NCI-H1417 (cell line): ENCODE measurements at places on chromosomes 16 and 17.

DNA sequence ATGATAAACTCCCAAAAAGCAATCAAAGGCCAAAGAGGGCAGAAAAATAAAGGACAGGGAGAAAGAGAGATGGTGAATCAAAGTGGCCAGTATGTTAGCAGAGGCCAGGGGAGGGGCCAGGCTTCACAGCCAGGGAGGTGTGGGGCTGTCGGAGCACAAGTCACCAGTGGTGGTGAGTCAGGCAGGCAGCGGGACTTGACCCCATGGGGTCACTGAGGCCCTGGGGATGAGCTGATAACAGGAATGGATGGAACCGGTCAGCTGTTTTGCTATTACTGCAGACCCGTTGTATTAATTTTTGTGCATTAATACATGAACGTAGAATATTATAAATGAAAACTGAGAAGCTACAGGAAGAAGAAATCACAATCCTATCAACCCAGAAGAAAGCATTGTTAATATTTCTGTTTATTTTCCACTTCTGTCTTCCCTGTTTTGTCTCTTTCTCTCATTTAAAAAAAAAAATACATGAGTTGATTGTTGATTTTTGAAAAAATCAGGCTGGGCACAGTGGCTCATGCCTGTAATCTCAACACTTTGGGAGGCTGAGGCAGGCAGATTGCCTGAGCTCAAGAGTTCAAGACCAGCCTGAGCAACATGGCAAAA is 106.9 kb downstream of the SOCS1 start:
- DNase-seq = no peak

GRCh38 chr17:9817086-9817485 is 4.8 kb downstream of the GSG1L2 start:
- peak; percentile 0 for DNase-seq

- DNase-seq = no peak
Observed at GRCh38 chr16:71536752-71537499, 10.7 kb downstream of the CHST4 start.

DNA sequence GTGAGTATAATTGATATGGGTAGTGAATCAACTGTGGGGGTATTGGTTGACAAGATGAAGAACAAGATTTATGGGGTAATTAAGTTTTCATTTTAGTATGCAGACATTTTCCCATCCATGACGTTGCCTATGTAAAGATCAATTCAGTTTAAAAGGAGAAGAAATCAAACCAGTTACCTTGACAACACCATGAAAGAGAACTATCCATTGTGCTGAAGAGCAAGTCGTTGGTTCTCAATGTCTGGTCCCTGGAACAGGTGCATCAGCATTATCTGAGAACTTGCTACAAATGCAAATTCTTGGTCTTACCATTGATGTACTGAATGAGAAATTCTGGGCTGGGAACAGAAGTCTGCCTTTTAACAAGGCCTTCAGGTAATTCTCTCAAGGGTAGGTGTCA is 801 bp upstream of the OR4D2 start:
- no peak for DNase-seq

DNA sequence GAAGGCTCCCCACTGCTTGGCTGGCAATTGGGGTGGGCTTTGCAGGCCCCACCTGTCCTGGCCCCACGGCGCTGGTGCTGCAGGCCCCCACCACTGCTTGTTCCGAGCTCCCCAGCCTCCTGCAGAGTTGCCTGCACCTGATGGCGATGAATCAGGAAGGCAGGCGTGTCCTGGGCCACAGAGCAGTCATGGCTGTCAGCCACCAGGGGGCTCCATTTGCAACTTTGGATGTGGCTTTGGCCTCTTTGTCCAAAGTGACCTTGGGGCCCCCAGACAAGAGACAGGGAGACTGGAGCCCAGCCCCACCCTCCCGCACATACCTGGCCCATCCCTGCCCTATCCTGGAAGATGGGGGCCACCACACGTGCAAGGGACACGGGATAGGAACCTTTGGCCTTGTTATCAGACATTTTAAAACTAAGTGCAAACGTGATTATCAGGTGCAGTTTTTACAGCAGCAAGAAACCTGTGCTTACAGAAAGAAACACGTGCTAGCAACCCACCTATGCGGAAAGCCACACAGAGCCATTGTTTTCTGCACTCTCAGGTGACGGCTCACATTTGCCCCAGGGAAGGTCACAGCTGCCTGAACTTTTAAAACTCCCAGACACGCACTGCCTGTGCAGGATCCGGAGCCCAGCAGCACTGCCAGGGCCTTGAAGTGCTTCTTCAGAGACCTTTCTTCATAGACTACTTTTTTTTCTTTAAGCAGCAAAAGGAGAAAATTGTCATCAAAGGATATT is at the start of gene DNASE1:
DNASE1 (plus strand) TSS at position 443 of the 743 bp plus-strand sequence. CDS start 683 bp downstream, outside the sequence.
- DNase-seq = peak; percentile 43

DNA sequence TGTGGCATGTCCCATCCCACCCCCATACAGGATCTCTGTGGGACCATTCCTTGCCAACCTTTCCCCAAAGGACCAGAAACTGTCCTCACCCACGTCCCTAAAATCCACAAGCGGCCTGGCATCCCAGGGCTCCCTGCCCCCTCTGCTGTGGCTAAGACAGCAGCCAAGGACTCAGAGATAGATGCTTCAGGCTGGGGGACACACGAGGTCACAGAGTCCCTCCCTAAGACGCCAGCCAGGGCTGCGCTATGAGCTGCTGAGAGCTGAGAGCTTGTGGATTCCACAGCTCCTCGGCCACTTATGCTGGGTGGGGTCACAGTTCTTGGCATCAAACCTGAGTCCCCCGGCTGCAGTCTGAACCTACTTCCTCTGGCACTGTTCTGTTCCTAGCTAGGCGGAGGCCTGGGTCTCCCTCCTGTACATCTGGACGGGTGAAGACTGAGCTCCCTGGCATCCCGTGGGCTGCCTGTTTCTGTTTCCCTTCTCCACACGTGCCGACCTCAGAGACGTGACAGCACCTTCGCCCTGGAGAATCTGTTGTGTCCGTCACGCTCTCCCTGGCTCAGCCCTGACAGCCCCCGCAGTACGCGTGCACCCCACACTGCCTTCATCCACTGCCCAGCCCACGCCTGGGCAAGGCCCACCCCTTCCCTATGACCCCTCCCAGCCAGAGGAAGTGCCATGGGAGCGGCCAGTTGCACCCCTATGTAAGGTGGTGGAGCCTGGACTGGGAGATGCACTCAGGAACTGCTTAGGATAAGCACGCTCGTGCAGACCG is 61.2 kb downstream of the ENGASE start:
- DNase-seq = no peak

GRCh38 chr17:38728290-38728831 is 1.8 kb upstream of the CISD3 start:
- DNase-seq = no peak

DNA sequence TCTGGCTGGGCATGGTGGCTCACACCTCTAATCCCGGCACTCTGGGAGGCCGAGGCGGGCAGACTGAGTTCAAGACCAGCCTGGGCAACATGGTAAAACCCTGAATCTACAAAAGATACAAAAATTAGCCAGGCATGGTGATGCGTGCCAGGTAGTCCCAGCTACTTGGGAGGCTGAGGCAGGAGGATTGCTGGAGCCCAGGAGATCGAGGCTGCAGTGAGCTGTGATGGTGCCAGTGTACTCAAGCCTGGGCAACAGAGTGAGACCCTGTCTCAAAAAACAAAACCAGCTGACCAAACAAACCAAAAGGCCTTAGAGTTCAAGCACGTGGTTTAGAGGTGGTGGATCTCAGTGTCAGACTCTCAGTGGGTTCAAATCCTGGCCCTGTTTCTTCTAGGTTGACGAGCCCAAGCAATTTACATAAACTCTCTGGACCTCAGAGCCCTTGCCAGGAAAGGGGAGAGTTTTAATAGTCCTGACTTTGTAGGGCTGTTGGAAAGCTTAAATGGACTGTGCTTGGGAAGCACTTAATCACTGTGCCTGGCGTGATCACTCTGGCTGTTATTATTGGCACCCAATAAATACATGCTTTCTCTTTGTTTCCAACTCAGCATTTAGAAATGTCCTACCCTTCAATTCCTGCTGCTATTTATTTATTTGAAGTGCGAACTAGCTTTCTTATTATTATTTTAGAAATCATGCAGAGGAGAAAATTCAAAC is 44.7 kb downstream of the ABCC1 start:
- DNase-seq = no peak

DNA sequence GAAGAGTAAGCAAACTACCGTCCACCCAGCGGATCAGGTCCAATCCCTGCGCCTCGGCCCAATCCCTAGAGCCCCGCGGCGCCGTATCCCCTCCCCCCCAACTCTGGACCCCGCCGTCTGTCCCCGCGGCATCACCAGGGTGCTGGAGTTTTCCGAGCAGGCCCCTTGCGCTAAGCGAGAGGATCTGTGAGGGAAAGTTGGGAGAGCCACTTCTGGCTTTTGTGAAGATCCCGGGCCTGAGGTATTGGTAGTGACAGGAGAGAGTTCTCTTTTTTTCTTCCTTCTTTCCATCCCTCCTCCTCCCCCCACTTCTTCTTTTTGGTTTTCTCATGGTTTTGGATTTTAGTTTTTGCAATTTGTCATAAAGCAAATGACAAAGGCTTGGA is 3.5 kb upstream of the DLX4 start:
- no peak for DNase-seq

- DNase-seq = peak; percentile 17
Observed at GRCh38 chr16:72992142-72992601, 55.8 kb downstream of the ZFHX3 start.

- peak; percentile 92 for DNase-seq
Observed at GRCh38 chr16:81035398-81035974, at the start of gene ATMIN. TSS of gene ATMIN (plus strand) at chr16:81035842. CDS start at chr16:81035871, 29 bp downstream.

DNA sequence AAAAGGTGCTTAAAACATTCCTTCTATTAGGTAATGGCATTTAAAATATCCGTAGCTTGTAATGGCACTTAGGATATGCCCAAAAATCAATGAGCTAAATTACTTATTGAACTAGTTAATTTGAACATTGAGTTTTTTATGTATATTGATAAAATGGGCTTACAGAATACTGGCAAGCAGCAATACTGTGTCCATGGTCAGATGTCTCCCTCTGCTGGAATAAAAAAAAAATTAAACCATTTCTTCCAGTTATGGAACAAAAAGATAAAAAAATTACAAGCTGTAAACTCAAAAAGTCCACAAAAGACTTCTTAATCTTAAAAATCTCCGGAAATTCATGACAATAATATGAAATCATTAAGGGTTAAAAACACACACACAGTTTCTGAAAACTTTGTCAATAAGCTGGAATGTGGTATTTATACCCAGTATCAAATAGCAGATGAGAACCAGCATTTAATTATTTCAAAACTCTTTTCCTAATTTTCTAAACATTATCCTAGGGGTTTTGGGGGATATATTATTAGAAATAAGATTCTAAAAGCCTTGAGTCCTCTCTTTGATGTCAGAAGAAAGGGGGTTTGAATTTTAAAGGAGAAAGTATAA is 21.5 kb upstream of the PSMD7 start:
- peak; percentile 0 for DNase-seq

GRCh38 chr17:53499277-53499676 is 323.4 kb upstream of the KIF2B start:
- DNase-seq = no peak

DNA sequence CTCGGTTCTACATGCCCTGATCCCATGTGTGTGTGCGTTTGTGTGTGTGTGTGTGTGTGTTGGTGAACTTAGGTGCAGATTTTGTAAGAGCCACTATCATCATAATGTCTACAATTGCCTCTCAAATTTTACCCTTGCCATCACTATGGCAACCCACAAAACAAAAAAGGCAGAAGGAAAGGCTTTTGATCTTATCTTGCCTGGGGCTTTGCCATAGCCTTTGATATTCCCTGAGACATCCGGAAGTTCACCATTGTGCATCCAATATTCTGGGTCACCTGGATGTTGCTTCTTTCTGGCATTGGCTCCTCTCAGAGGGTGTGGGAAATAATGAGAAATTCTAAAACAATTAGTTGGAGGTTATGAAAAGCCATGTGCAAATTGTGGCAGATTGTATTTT is 114.7 kb downstream of the HAPSTR1 start:
- no peak for DNase-seq

DNA sequence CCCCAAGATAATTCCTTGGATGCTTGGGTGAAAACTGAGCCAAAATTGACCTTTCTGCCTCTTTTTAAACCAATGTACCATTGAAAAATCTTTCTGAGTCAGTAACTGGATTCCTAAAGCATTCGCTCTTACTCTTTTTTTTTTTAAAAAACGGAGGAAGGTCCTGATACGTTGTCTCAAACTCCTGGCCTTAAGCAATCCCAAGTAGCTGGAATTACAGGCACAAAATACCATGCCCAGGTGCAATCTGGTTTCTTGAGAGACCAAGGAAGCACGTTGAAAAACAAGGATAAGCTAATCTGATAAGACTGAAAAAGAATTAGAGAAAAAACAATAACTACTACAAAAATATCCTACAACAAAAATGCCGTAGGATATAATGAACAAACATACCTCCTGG is 136.5 kb downstream of the SSH2 start:
- no peak for DNase-seq

GRCh38 chr17:65759532-65759931 is 198.1 kb upstream of the AXIN2 start:
- no peak for DNase-seq

- DNase-seq = no peak
Observed at GRCh38 chr17:64507413-64507782, 621 bp downstream of the CEP95 start.

DNA sequence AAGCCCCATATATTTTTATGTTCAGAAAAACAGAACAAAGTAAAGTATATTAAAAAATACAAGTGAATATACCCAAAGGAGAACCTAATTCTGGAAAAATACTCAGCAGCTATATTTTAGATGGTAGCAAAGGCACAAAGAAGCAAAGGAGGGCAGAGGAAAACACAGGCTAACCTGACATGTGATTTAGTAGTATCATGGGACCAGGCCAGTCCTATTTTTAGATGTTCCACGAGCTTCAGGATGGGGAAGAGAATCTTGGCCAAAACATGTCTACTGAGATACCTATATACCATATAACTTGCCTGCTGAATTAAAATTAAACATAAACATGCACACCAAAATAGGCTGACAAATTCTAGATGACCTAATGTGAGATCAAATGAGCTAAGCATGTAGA is 32.9 kb downstream of the SMYD4 start:
- no peak for DNase-seq

DNA sequence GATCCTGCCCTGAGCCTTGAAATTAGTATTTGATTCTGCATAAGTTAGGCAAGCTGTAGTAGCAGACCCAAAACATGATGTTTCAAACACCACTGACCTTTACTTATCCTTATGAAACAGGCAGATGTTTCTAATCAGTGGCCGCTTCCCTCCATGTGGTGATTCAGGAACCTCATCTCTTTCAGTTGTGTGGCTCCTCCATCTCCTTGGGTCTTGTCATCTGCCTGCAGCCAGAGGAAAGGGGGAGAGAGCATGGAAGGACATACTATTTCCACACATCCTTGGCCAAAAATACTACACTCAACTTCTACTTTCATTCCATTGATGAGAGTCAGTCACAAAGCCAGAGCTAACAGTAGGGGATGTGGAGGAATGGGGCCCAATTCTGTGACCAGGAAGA is 41.6 kb upstream of the IRX6 start:
- DNase-seq = no peak

DNA sequence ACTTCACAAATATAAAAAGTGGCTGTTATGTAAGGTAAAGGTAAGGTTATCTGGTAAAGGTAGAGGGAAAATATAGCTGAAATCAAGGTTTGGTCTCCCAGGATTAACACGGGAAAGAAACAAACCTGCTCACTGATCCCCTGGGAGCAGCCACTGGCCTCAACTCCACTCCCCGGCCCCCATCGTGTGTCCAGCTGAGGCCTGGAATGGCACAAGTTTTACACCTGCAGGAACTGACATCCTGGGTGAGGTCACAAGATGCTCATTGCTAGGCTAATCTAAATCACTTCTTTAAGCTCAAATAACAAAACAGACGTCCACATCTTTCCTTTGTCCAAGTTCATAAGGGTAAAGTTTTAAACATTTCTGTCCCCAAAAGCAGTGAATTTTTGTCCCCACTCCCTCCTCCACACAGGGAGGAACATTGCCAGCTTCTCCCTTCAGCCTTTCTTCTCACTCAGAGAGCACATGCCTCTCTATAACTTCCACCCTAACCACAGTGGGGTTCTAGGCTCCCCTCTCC is 46.3 kb downstream of the ERN1 start:
- no peak for DNase-seq
